AG09319 (cell line): ENCODE measurements at places on chromosomes 16 and 17.

- DNase-seq = no peak
Measured at GRCh38 chr16:69329369-69330285, 761 bp downstream of the PDF start.

DNA sequence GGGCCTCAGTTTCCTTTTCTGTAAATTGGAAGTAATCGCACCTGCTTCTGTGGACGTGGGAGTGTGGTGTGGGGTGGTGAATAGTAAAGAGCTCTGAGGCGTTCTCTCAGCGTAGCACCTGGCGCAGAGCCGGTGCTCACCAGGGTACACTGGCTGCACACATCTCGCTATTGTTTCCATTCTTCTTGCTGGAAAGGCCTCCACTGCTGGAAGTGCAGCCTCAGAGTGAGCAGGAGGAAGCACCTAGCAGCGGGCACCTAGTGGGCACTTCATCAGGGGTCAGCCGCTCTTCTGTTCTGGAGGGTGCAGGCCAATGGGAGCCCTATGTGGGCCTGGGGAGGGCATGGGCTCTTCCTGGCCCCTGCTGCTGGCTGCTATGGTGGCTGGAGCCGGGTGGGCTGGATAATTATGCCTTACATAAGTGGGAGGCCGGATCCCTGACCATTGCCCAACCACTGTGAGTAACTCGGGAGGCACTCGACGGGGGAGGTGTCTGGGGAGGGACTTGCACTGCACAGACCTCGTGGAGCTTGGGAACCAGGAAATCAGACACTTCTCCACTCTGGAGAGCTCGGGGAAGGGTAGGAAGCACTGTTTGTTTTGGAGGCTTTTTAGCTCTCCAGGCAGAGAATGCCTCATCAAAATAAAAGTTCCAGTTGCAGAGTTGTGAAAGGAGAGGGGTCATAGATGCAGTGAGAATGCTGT lies 1.7 kb downstream of the MAP2K3 start:
- peak; percentile 95 for DNase-seq

GRCh38 chr16:27107185-27107592 lies 40.5 kb downstream of the C16orf82 start:
- no peak for DNase-seq

DNA sequence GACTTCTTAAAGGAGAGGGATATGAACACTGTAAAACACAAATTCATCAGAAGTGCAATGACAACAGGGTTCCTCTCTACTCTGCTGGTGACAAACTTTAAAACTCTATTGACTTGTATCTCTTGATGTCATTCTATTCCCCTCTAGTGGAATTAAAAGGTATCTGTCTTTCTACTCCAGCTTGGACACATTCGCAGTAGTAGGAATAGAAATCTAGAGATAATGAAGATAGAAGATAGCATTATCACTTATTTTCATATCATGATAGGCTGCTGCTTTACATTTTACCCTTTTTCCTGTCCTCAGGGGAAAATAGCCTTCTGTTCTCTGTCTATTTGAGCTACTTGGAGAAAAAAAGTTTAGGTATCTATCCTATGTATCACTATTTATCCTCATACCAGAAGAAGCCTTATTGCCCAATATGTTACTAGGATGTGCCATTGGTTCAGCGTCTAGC lies 209.6 kb upstream of the CACNG5 start:
- DNase-seq = no peak

DNA sequence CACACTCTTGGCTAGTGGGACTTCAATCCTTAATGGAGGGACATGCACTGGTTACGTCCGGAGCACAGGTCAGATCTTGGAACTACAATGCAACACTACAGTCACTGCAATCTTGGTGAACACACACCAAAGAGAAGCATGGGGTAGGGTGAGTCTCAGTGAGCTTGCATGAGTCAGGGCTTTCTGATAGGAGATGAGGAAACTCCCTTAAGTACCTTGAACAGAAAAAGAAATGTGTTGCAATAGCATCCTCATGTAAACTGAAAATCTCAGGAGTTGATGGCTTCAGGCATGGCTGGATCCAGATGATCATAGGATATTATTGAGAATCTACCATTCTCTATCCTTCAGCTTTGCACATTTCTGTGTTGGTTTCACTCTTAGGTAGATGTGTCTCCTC lies 54.1 kb downstream of the CES1 start:
- DNase-seq = no peak
